ENCODE measurements at places on chromosomes 11 and 22. TPM values are rescaled to one million over a fixed set of nuclear protein-coding genes. Genes with fewer than 3 reads are reported as not detected.

The MPZL2 gene
- total RNA-seq, result 119 TPM

The UBQLN3 gene
- 0.14 TPM for total RNA-seq

GRCh38 chr22:17705951-17706900 is 67.7 kb downstream of the BCL2L13 start:
- H3K4me1 ChIP-seq, result peaks cover 16% of the 10 kb centered on the region
- H3K4me3 ChIP-seq, result peak overlapping the region; percentile 39
- peaks cover 21% of the 10 kb centered on the region for H3K36me3 ChIP-seq
- no peaks in the 10 kb centered on the region for H3K27me3 ChIP-seq
- peak overlapping the region; percentile 75 for H3K27ac ChIP-seq
- no peak for DNase-seq

The RHOD gene
- total RNA-seq, result 16.7 TPM

The KIAA1671 gene
- total RNA-seq, result 46.7 TPM

DNA sequence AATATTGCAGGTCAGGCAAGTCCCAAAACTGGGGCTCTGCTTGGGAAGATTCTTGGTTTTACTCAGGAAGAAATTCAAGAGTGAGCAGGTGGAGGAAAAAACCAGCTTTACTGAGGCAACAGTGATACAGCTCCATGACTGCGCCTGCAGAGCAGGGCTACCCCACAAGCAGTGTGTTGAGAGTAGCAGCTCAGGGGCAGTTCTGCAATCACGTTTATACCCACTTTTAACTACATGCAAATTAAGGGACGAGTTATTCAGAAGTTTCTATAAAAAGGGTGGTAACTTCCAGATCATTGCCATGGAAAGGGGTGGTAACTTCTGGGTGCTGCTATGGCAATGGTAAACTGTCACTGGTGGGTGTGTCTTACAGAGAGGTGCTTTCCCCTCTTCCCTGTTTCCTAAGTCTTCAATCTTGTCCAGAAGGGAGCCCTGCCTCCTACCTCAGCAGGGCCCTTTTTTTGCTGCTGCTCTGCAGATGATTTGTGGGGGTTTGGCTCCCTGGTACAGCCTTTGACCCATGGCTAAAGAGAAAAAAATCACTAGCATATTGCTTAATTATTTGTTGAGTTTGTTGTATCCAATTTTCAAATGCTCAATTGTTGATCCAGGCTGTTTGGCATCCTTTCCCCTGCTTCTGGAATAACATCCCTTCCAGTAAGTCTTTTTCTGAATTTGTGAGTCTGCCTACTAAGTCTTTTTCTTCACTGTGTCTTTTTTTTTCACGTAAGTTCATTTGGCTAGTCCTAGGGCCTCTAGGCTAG is 30.0 kb upstream of the ME3 start:
- DNase-seq, result no peak
- H3K4me3 ChIP-seq, result no peak overlapping the region
- no peak overlapping the region for H3K27ac ChIP-seq
- no peaks in the 10 kb centered on the region for H3K36me3 ChIP-seq

DNA sequence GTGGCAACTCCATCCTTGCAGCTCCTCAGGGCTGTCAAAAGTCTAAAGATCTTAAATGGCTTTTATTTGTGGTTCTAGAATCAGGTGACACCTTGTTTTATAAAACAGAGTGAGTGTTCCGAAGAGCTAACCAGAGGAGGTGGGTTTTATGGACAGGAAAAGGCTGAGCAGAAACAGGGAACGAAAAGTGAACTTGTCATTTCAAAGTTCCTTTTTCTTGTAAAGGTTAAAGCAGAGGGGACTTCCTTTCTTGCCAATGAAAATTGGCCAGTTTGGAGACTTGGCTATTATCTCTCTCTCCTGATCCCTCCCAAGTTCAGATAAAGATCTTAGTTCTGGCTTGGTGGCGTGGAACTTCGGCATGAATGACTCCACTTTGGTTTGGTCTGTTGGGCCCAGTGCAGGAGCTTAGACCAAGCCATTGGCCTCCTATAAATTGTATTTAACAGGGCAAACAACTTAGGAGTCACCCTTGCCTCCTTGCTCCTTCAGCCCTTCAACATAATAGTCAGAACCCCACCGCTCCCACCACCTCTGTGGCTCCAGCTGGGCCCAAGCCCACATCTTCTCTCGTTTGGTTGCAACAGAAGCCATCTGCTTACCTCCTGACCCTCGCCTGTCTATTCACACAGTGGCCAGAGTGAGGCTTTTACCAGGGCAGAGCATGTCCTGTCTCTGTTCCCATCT is 102.4 kb upstream of the THY1 start:
- no peaks in the 10 kb centered on the region for H3K36me3 ChIP-seq
- no peak for DNase-seq
- no peak overlapping the region for H3K27ac ChIP-seq
- H3K4me3 ChIP-seq, result no peak overlapping the region
- no peaks in the 10 kb centered on the region for H3K27me3 ChIP-seq

The GNG3 gene
- not detected for total RNA-seq
